ENCODE measurements at places on chromosomes 11 and 22.

GRCh38 chr22:50176850-50177536, 6.5 kb downstream of the PANX2 start:
- no peak for DNase-seq

DNA sequence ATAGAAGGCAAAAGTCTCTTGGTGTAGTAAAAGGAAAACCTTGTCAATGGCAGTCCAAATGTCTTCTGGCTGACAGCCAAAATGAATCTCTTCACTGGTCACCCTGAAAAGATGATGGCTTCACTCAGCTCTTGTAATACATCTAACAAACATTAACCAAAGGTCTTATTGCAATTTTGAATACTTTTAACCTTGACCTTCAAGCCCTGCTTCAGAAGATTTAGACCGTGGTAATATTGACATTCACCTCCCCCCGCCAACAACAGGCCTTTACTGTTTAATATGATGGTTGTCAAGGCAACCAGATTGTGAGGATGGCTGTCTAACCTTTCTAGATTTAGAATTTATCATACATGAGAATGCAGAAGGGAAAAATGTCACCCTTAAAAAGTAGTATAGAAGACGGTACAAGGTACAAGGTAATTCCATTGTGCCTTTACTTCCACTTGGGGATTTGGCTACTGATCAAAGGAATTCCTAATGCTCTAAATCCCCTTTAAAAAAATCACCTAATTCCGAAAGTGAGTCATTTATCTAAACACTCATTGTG, 342.3 kb downstream of the LARGE1 start:
- DNase-seq: no peak

DNA sequence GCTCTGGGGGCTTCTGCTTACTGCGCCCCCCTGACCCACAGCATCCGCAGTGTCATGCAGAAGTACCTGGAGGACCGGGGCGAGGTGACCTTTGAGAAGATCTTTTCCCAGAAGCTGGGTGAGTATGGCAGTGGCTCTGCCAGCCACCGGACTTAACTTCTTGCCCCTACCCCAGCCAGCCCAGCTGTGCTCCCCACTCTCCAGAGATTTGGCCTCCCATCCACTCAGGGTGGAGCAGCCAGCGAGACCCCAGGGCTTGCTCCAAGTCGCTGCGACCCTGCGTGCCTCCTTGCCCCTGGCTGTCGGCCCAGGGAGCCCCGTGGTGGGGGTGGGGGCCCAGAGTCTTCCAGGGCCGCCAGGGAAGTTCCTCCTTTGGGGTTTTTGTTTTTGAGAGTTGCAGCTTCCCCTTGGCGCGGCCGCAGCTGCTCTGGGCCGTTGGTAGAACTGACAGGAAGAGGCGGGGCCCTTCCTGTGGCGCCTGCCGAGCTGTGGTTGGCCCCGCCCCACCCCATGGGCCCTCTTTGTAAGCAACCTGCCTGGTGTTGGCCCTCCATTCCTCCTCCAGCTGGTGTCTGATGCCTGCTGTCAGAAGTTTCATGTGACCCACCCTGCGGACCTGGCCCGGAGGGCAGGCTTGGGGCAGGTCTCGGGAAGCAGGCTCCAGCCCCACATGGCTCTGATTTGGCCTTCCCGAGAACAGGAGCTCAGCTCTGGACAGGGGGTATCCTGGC, 11.1 kb downstream of the GRK2 start:
- peak; percentile 98 for DNase-seq

DNA sequence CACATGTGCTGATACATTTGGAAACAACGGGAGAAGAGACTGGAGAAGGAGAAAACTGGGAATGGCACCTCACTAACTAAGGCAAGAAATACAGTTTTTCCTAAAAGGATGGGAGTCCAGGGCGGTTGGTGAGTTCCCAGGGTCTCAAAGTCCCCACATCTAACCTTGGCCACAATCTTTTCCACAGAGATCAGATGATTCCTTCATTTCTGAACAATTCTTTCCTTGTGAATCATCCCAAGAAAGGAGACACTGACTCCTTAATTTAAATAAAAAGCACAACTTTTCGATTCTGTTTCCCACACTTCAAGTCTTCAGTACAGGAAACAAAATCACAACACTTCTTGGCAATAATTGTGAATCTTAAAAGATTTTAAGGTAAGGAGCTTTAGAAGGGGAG, 384.7 kb downstream of the DCDC1 start:
- DNase-seq: no peak

- DNase-seq: peak; percentile 51
Measured at GRCh38 chr11:35030716-35031213, 108.2 kb upstream of the CD44 start.

GRCh38 chr11:74909812-74910211, 39.1 kb downstream of the XRRA1 start:
- DNase-seq: peak; percentile 56

DNA sequence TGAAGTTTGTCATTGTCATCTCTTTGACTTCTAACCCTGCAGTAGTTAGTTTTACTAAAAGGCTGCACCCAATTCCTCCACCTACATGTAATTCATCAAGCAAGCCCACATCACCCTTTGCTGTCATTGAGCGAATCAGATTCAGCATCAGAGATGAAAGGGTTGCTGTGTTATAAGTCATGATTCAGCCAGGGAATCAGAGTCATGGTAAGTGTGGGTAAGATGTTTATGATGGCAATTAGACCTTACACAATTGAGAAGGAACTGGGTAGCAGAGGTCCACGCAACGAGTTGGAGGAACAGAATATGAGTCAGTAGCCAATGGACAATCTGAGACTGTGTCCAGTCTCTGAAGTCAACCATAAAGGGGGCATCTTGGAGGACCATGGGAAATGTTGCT, 162.8 kb upstream of the SNX19 start:
- DNase-seq: no peak

DNA sequence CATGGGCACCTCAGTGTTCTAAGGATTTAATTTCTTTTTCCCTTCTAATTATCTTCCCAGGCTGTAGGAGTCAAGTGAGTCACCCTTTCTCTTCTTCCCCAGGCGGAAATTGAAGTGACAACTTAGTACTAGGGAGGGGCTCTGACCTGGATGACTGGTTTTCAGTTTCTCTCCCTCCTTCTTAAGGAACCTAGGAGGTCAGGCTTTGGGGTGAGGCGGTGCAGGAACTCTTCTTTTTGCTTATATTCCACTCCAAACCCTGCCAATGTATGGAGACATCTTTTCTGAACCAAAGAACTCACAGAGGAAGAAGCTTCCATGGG, 12.6 kb downstream of the ZDHHC5 start:
- DNase-seq: no peak

DNA sequence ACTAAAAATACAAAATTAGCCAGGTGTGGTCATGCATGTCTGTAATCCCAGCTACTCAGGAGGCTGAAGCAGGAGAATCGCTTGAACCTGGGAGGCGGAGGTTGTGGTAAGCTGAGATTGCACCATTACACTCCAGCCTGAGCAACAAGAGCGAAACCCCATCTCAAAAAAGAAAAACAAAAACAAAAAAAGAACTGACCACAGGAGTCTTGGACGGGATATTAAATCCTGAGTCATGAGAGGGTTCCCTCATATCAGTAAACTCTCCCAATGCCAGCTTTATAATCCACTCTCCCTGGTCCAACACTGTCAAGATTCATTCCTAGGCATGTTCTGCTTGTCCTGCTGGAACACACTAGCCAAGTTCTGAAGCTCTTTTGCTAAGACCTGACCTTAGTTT, 61.5 kb upstream of the EP300 start:
- no peak for DNase-seq

DNA sequence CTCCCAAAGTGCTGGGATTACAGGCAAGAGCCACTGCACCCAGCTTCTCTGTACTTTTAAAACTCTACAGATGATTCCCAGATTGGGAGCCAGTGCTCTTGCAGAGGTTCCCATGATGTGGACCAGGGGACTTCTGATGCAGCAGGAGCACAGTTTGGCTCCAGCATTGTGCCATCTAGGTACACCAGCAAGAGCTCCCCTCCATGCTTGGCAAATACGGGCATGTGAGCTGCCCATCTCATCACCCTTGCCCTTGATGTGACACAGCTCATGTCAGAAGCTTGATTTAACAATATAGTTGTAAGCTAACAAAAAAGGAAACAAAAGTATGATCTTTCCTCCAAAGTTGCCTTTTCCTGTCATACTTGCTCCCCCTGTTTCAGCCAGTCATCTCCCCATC, 28.7 kb downstream of the SNU13 start:
- DNase-seq: no peak

DNA sequence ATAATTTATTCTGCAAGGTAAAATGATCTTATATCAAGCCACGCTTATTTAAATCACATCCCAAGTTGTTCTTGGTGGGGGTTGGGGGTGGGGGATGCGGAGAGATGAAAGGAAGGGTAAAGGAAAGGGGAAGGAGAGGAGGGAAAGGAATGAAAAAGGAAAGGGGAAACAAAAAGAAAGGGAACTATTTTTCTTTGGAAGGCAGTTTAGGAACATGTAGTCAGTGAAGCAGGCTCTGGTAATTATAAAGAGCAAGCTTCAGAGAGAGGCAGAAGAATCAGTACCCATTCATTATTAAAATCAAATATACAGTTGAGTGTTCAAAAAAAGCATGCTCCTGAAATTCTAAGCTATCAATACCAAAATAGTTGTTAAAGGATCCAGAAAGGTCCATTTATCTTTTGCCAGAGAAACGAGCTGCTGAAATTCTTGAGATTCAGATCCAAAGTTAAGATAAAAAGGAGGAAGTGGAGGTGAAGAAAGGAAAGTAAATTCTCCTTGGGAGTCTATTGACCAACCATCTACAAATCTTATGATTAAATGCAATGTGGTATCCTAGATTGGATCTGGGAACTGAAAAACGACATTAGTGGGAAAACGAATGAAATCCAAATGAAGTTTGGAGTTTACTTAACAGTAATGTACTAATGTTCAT, 107.4 kb downstream of the SGSM3 start:
- no peak for DNase-seq

DNA sequence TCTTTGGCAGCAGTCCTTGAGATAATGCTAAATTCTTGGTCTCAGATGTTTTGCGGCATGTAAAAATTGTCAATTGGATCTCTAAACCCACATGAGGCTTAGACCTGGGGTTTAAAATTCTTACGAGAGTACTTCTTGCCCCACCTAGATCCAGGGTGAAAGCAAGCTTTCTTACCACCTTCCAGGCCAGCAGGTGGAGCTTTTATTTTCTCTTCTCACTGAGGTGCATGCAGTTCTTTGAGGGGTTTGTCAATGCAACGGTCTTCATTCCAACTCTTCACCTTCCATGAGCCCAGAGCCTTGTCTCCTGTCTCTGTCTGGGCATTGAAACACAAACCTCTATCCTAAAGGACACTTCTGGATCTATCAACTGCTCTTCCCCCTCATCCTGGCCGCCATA, 154.1 kb downstream of the MYO18B start:
- peak; percentile 28 for DNase-seq

DNA sequence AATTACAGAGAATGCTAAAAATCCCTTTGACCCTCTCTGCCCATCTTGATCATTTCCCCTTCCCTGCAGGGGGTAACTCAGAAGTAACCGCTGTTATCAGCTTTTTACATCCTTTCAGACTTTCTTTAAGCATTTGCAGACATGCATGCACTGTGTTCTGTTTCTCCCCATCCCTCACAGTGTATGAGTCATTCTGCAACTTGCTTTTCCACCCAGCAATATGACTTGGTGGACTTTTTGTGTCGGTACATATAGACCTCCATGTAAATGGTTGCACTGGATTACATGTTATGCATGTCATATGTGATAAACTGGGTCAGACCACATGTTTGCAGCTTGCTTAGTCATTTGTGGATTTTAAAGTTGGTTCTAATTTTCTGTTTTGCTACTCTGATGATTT, 87.7 kb upstream of the NECTIN1 start:
- peak; percentile 31 for DNase-seq

DNA sequence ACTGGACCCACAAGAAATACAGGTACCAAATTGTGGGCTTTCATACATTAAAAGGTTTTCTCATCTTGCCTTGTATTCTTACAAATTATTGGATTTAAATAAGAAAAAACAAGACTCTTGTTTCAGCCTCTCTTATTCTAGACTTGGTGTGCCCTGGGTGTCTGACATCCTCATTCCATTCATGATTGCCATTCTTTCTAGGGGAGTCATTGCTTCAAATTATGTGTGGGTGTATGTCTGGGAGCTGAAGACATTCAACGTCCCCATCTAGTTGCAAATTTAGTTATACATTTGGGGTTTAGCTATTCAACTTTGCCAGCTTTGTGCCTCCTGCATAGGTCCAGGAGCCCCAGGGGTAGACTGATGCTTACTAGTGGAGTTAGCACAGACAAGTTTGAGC, 18.1 kb downstream of the MAML2 start:
- no peak for DNase-seq

GRCh38 chr11:111062420-111062819, 183.1 kb upstream of the POU2AF2 start:
- no peak for DNase-seq

DNA sequence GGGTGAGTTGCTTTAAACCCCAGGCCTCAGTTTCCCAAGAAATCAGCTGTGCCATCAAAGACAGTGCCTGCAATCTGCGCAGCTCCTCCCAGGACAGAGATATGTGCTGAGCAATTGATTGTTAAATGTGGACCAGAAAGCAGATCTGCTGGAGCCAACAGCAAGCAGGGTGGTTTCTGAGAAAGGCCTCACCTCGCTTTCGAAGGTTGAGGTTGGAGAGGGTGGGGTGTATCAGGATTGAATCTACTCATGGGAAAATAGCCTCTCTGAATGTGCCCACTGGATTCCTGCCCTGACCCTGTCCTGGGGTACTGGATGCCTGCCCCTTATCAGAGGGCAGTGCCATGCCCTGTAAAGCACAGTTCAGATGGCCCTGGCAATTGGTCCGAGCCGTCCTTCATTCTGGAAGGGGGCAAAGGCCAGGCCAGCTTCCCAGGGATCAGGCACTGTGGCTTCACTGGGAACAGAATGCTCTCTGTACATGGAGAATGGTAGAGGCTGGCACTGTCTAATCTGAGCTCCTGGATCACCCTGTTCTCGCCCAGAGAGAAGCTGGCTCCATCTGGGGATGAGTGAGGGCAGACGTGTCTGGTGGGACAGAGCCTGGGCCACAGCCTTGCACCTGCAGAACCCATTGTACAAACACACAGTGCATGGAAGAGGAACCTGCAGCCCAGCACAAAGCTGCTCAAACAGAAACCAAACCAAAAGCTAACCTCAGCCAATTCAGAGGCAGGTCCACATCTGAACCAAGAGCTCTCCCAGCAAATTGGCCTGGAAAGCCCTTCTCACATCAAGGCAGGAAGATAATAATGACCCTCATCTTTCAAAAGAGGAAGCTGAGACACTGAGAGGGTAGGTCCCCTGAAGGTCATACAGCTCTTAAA, 15.2 kb downstream of the DHCR7 start:
- no peak for DNase-seq

GRCh38 chr11:11476499-11476898, 123.4 kb upstream of the CSNK2A3 start:
- DNase-seq: no peak

- DNase-seq: no peak
Measured at GRCh38 chr11:40314327-40314726, 1145.1 kb downstream of the LRRC4C start.

- no peak for DNase-seq
Measured at GRCh38 chr11:13972043-13972910, 9.8 kb downstream of the SPON1 start.

GRCh38 chr11:117979481-117980211, 6.5 kb upstream of the IL10RA start:
- DNase-seq: peak; percentile 81

- no peak for DNase-seq
Measured at GRCh38 chr22:47816121-47816862, 1053.8 kb downstream of the TBC1D22A start.

GRCh38 chr11:29231586-29231985, 785.2 kb downstream of the KCNA4 start:
- DNase-seq: no peak

Measured in GM12865 (cell line).